ENCODE measurements at places on chromosomes 7 and 10.
A peak's percentile ranks its signal among the peaks of the same experiment; 100 is the strongest.

DNA sequence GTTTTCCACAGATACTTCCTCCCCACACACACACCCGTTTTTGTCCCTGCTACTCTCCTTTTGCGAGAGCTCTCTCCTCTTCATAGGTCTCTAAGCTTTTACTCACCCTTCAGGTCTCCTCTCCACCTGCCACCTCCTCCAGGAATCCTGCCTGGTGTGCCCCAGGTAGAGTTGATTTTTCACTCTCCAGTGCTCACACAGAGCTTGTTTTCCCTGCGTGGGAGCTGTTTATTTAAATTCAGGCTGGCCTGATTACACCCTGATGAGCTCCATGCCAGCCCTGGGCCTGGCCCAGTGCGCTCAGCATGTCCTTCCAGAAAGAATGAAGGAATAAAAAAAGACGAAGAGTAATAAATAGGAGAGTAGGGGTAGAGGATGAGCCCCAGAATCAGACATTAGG lies 7.5 kb upstream of the CLDN4 start:
- DNase-seq, result no peak

- DNase-seq, result no peak
Observed at GRCh38 chr10:95241533-95241932, 47.5 kb downstream of the ACSM6 start.

DNA sequence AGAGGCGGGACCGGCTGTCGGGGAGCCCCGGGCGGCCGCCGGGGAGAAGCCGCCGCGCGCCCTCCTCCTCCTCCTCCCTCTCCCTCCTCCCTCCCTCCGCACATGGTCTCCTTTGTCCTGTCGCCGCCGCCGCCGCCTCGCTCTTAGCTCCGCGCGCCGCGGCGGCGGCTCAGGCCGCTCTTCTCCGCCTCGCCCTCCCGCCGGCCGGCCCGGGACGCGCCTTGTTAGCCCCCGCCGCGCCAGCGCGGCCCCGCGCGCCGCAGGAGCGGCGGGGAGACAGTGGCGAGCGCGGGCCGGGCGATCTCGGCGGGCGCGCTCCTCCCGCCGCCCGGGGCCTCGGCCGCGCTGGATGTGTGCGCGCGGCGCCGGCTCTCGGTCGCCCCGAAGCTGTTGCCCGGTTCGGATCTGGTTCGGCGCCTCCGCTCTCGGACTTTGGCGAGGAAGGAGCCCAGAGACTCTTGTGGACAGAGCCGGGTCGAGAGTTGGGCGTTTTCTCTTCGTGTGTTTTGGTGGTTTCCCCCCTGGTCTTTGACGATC lies 437.4 kb upstream of the GALNT17 start:
- DNase-seq, result no peak

DNA sequence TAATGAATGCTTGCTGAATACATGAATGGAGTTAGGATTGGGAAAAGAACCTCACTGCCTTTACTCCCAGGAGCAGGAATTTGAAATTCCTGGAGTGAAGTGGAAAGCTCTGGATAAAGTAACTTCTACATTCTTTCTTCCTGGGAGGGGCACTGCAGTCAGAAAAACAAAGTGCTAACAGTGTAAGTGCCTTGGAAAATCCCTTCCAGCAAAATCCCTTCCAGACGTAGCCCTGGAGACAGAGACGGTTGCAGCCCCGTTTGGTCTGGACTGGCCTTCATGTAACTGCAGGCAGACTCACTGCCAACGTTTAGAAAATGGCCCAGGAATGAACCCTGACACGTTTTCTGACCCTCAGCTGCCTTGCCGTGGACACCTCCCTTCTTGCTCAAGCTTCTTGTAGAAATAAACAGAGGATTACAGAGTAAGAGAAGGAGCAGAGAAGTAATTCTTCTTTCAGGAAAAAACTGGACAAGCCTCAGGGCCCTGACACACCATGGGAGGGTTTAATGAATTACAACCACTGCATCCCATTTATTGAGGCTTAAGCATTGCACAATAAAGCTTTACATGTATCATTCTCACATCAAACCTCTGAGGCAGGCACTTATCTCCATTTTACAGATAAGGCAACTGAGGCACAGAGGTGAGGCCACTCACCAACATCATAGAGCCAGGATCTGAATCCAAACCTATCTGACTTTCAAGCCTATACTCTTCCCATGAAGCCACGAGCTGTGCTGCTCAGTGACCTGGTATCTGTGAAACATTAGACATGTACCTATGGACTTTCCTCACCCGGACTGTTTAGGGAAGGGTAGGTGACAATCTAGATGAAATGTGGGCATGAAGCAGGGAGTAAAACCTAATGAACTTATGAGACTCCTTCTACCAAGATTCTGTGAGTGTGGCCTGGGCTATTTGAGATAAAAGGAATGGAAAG lies 7.8 kb downstream of the ITPRIP start:
- DNase-seq, result no peak

DNA sequence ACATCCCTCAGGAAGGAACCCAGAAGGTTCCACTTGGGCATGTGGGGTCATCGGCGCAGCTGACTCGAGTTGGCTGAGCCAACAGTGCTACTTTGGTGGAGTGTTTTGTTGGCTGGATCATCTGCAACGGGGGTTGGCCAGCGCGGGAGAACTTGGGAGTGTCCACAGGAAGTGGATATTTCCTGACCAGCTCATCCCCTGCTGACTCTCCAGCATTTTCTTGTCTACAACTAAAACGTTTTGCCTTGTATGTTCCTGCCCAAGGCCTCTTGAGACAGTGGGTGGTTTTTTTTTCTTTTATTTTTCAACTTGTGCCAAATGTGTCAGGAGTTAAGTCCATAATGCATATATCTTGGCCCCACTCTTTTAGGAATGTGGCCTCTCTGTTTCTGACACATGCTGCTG lies 208.6 kb downstream of the ZNF365 start:
- DNase-seq, result no peak

DNA sequence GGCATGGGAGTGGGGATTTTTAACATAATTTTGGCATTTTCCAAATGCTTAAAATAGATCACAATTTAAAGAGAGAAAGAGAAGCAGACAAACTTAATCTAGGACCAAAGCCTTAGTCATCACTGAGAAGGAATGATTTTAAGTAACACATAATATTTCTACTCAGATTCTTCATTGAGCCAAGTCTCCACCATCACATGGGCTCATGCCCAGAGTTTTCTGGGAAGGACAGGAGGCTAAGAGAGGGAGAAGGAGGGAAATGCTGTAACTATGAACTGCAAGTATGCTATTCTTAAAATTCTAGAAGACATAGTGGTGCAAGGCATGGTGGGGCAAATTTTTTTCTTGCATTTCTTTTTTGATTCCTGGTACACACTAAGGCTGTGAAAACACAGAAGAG lies 23.8 kb upstream of the UBE2D1 start:
- DNase-seq, result no peak

DNA sequence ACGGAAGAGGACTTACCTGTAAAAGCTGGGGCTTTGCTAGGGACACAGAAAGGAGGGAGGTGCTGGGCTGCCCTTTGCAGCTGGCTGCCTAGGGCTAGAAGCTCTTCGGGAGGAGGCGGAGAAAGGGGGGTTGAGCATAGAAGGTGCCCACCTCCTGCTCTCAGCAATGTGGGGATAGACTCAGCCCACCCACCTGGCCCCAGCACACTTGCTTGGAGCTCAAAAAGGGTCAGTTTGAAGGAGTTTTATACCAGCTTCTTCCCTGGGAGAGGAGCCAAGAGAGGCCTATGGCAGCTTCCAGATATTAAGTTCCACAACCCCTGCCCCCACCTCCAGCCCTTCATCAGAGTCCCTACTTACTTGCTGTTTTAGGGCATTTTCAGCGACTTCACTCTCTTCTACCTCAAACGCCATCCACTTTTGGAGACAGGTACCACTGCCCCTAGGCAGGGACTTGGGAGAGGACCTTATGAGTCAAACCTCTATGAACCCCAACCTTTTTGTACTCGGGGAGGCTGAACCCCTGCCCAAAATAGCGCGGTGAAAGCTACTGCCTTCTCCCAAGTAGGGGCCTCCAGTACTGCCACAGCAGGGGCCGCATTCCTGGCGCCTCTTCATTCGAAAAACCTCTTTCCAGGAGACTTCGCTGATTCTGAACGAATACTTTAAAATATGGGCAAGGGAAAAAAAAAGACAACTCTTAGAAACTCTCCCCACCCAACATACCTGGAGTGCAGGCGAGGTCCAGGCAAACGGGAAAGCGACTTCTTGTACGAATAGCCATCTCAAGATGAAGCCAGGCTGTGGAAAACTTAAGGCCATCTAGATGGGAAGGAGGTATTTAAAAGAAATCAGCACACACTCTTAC lies 1.2 kb upstream of the EVX1 start:
- DNase-seq, result no peak

GRCh38 chr10:71598621-71599055 lies 120.9 kb downstream of the C10orf105 start:
- DNase-seq, result no peak

GRCh38 chr7:137342828-137343261 lies 688 bp downstream of the PTN start:
- no peak for DNase-seq

DNA sequence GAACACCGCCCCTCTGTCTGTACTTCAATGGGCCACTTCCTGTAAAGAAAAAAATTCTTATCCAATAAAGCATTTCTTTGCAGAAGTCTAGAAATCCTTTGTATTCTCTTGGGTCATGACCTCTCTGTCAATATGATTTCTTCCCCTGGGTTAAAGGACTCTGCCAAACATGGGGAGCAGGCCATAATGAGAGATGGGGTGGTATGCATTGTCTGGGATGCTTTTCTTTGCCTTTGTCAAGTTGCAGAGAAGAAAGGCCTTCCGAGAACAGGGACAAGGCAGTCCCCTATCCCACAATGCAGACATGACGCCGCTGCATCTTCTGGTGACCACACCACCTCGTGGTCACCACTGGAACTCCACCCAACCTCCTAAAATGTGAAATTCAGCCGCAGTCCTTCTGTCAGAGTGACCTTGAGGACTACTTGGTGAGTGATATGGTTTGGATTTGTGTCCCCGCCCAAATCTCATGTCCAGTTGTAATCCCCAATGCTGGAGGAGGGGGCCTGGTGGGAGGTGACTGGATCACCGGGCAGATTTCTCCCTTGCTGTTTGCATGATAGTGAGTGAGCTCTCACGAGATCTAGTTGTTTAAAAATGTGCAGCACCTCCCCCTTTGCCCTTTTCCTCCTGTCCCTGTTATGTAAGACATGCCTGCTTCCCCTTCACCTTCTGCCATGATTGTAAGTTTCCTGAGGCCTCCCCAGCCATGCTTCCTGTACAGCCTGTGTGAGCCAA lies 15.2 kb upstream of the FRMPD2 start:
- peak; percentile 49 for DNase-seq

DNA sequence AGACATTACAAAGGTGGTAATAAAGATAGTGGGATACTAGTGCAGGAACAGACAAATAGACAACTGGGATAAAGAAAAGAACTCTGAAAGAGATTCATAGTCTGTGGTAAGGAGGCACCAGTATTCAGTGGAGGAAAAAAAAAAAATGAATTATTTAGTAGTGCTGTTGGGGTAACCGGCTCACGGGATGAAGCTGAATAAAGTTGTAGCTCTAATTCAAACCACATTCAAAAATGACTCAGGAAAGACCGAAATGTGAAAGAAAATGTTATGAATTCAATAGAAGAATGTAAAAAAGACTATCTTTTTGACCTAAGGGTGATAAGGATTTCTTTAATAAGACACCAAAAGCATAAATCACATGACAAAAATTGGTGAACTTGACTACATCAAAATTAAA lies 83.1 kb upstream of the HABP2 start:
- DNase-seq, result no peak

DNA sequence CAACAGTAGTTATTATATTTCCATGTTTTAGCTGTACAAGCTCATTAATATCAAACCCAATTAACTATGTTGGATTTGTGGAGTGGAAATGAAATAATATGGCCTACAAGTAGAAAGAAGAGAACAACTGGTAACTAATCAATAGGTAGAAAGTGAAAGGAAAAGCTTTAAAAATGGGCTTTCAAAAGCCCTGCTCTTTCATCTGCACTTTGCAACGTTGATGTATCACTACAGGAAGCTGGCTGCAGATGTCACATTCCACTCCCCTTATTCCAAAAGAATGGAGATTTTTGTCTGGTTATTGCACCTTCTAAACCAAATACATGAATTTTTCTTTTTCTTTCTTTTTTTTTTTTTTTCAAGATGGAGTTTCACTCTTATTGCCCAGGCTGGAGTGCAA lies 11.7 kb upstream of the MKI67 start:
- DNase-seq, result no peak

GRCh38 chr7:121016966-121017365 lies 28.5 kb downstream of the CPED1 start:
- no peak for DNase-seq

- DNase-seq, result no peak
Observed at GRCh38 chr7:148021507-148022045, 569.0 kb upstream of the C7orf33 start.

- DNase-seq, result no peak
Observed at GRCh38 chr10:125565046-125565445, 117.9 kb downstream of the TEX36 start.

DNA sequence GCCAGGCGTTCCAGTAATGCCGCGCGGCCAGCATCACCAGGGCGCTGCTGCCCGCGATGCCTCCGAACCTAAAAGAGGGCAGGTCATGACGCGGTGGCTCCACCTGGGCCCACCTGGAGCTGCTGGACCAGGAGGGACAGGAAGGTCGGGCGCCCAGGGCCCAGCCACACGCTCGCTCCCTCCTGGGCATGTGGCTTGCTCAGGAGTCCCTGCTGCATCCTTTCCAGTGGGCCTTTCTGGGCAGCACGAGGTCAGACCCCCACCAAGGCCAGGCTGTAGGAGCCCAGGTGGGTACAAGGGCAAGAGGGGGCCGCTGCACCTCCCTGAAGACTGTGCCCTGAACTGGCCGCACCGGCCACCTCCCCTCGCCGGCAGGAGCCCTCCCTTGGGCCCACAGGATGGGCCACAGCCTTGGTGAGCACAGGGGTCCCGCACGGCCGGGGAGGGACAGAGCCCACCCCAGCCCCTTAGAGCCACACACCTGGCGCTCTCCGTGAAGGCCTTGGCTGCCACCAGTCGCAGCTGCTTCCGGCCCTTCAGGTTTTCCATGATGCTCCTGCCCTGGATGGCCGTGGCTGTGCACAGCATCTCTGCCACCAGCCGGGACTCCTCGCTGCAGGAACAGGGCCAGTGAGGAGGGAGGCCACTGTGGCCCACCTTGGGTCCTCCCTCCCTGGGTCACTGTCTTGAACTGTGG lies 43.2 kb downstream of the CFAP46 start:
- no peak for DNase-seq

DNA sequence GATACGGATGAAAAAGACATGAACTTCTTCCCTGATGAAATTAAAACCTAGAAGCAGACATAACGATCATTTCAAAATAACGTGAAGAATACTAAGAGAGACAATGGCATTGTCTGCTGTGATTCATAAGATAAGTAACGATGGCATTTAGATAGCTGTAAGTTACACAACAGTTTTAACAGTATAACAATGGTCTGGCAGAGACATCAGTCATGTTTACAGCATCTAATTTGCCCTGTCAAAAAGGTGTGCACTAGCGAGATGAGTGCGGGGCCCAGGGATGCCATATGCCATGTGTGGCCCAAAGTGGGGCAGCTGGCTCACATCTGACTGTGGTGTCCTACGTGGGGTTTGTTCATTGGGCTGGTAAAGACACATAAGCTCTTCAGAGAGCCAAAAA lies 55.7 kb upstream of the RHEB start:
- no peak for DNase-seq

Data from T-helper 2 cell treated with Interferon-gamma antibody and Interleukin-4, amounts not matched to agents 5 μg/mL and 100 μg/mL, for 36 hours (primary cell).